ENCODE measurements at places on chromosomes 7 and 10. TPM values are rescaled to one million over a fixed set of nuclear protein-coding genes. Genes with fewer than 3 reads are reported as not detected.

- H3K4me3 ChIP-seq = no peak overlapping the region
- no peaks in the 10 kb centered on the region for H3K4me1 ChIP-seq
- H3K27ac ChIP-seq = no peak overlapping the region
- no peaks in the 10 kb centered on the region for H3K36me3 ChIP-seq
Observed at GRCh38 chr10:71074176-71074755, 138.1 kb upstream of the UNC5B start.

ASIC3 gene
- total RNA-seq = 6.7 TPM

DNA sequence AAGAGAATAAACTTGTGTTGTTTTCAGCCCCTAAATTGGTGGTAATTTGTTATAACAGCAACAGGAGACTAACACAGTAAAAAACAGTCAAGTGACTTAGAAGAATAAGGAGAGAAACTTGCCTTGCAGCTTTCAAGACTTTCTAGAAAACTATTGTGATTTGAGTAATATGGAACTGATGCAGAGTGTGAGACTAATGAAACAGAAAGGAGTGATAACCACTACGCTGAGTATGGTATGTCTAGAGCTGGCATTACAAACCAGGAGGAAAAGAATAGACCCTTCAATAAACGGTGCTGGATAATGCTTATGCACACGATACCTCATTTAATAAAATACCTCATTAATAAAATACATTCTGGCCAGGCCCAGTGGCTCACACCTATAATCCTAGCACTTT, 99.9 kb downstream of the CREM start:
- H3K27ac ChIP-seq = no peak overlapping the region
- no peak for DNase-seq
- no peaks in the 10 kb centered on the region for H3K36me3 ChIP-seq
- H3K27me3 ChIP-seq = peaks cover 2% of the 10 kb centered on the region

DNA sequence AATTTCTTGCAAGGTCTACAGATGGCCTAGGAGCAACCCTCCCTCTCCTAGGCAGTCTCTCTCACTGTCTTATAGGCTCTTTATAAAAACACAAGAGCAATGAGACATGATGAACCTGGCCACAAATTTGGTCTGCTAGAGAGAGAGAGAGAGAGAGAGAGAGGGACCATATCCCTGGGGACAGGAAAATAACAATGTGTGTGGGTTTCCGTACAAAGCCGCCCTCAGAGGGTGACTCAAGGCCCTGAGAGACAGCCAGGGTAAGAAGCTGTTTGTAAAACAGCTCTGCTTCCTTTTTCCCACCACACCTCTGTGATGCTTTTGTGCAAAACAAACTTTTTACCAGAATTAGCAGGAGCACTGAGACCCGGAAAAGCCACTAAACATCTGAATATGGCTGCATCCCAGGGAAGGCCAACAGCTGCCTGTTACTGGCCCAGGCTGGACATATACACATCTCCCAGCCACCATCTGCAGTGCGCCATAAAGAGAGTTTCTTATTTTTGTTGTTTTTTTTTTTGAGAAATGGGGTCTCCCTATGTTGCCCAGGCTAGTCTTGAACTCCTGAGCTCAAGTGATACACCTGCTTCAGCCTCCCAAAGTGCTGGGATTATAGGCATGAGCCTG, 18.4 kb downstream of the GIMAP5 start:
- peak; percentile 84 for DNase-seq
- H3K27ac ChIP-seq = peak overlapping the region; percentile 89
- H3K4me3 ChIP-seq = peak overlapping the region; percentile 68
- H3K27me3 ChIP-seq = no peaks in the 10 kb centered on the region
- H3K36me3 ChIP-seq = peaks cover 2% of the 10 kb centered on the region
- H3K4me1 ChIP-seq = peaks cover 56% of the 10 kb centered on the region

- no peaks in the 10 kb centered on the region for H3K36me3 ChIP-seq
- H3K27me3 ChIP-seq = no peaks in the 10 kb centered on the region
- no peak overlapping the region for H3K27ac ChIP-seq
- no peak overlapping the region for H3K4me3 ChIP-seq
Observed at GRCh38 chr7:13743226-13743625, 246.2 kb downstream of the ETV1 start.

- H3K27me3 ChIP-seq = no peaks in the 10 kb centered on the region
- H3K4me3 ChIP-seq = no peak overlapping the region
- DNase-seq = peak; percentile 36
- peaks cover 8% of the 10 kb centered on the region for H3K36me3 ChIP-seq
Observed at GRCh38 chr7:157881048-157881771, 544.4 kb downstream of the DNAJB6 start.

- no peaks in the 10 kb centered on the region for H3K36me3 ChIP-seq
- no peak overlapping the region for H3K27ac ChIP-seq
- H3K4me1 ChIP-seq = no peaks in the 10 kb centered on the region
- H3K4me3 ChIP-seq = no peak overlapping the region
Observed at GRCh38 chr10:4426866-4427265, 399.1 kb upstream of the AKR1E2 start.

DNA sequence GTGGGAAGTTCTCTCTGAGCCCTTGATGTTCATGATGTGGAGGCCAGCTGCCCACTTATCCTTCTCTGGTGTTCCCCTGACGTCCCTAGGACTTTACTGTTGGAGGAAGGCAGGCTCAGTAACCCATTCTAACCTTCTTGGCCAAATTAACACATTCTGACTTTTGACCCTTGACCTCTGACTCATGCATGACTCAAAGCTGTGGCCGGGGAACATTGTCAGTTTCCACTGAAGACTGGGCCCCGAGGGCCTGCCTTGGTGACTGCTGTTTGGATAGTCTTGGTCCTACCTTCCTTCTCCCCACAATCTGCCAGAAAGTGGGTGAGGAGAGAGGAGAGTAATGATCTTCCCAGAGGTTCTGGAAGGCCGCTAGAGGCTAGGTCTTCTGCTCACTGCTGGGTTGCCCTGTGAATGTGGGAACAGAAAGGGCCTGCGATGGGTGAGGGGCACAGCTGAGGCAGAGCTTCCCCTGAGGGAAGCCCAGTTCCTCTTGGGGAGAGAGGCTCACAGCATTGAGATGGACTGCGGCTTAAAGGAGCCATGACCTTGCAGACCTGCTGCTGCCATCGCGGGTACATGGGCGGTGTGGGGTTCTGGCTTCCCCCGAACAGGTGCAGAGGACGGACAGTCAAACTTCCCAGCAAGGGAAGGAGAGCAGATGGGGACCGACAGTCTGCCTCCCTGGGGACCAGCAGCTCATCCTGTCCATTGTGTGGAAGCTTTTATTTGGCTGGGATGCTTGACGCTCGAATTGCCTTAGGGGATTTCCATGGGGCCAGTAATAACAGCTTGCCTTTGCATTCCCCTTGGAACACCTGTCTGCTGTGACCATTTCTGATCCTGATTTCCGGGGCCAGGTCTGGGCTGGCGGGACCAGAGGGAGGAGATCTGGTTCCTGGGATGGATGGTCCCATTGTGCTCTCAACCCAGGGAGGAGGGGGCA, 43.8 kb downstream of the ADAMTS14 start:
- peak; percentile 55 for DNase-seq
- H3K27me3 ChIP-seq = no peaks in the 10 kb centered on the region
- H3K36me3 ChIP-seq = no peaks in the 10 kb centered on the region
- H3K4me1 ChIP-seq = no peaks in the 10 kb centered on the region
- H3K4me3 ChIP-seq = no peak overlapping the region

DAGLB gene
- 15.2 TPM for total RNA-seq

GRCh38 chr10:8242295-8242872, 187.9 kb downstream of the GATA3 start:
- H3K36me3 ChIP-seq = peaks cover 7% of the 10 kb centered on the region
- peak; percentile 86 for DNase-seq
- H3K27ac ChIP-seq = peak overlapping the region; percentile 63
- H3K4me3 ChIP-seq = no peak overlapping the region

HECW1 gene
- total RNA-seq = not detected

ARPC1A gene
- 65.6 TPM for total RNA-seq
